Cortex of kidney (tissue), 1 donor: ENCODE measurements at places on chromosomes 16 and 17.

DNA sequence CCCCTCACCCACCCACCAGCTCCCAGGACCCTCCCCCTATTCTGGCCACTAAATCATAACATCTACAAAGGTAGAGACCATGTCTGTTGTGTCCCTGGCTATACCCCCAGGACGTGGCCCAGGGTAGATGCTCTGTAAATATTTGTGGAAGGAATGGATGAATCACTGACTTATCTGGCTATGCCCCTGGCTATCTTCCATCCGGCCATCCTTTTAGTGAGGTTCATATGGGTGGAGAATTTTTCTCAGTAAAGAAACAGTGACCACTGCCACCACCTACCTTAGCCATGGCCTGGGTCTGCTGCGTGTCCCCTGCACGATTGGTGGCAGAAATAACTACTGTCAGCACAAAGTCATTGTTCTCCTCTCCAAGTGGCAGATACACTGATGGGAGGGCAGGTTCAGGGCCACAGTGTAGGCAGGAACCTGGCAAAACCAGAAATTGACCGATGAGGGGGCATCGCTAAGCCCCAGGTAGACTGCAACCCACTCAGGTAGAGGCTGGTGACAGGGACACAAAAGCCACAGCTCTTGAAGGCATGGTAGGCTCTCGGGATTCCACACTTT is 63.1 kb upstream of the BCO1 start:
- no peak for DNase-seq

GRCh38 chr17:8609910-8610309 is 20.6 kb downstream of the MYH10 start:
- no peak for DNase-seq

DNA sequence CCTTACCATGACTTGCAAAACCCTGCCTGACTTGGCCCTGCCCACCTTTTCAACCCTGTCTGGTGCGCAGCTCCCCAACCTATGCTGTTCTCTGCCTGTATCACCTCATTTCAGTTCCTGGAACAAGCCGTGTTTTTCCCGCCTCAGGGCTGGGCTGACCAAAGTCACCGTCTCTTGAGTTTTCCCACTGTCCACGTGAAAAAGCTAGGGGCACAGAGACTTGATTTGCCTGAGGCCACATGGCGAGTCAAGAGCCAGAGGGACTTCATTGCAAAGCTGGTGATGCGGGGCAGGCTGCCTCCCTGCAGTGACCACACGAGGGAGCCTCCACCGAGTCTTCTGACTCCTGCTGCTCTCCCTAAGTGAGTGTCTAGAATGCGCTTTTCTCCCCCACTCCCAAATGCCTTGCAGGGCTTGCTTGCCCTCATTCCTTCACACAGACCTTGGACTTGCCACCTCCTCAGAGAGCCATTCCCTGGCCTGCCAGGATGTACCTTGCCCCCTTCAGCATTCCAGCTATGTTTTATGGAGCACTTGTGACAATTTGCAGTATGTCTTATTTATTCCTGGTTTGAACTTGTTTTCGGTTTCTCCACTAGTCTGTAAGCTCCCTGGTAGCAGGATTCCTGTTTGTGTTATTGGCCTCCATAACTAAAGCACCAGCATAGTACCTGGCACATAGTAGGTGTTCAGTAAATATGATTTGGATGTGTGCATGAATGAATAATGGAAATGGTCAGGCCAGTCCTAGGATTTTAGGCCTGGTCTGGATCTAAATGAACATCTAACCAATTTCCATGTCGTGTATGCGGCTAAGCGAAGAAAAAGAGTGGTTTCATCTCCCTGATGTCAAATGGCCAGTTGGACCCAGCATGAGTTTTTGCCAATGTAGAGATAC is 252.3 kb downstream of the SNX29 start:
- no peak for DNase-seq

- no peak for DNase-seq
These were observed 145.6 kb downstream of the AATF start for GRCh38 chr17:37094391-37094790.

GRCh38 chr17:58565389-58566311 is 51.2 kb upstream of the MTMR4 start:
- DNase-seq: no peak

DNA sequence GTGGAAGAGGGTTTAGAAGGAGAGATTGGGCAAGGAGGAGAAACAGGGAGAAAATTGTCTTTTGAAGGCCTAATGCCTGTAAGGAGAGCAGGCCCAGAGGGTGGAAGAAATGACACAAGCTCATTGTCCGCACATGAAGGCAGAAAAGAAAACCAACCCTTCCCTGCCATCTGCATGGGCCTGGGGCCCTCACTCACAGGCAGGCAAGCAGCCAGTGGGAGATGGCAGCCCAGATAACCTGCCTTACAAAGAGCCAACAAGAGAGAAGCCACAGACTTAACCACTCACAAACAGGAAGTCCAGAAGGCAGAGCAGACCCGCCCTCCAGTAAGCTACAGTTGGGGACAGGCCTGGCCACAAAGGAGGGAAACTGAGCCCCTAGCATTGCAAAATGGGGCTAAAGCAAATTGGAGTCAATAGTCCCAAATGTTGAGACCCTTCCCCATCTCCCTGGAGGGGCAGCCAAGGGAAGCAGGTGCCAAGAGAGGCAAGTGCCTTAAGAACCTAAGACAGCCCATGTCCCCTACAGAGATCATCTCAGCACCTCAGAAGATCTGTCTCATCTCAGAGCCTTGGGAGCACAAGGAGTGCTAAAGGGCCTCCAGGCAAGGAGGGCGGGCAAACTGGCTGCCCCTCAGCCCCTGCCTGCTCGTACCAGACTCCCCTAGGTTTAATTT is 7.3 kb upstream of the TSPOAP1 start:
- DNase-seq: no peak

GRCh38 chr17:47810200-47810821 is 11.3 kb downstream of the OSBPL7 start:
- DNase-seq: no peak
